ENCODE measurements at places on chromosomes 2 and 18.

GRCh38 chr2:86439879-86440630 is 1.1 kb upstream of the KDM3A start:
- DNase-seq: no peak

DNA sequence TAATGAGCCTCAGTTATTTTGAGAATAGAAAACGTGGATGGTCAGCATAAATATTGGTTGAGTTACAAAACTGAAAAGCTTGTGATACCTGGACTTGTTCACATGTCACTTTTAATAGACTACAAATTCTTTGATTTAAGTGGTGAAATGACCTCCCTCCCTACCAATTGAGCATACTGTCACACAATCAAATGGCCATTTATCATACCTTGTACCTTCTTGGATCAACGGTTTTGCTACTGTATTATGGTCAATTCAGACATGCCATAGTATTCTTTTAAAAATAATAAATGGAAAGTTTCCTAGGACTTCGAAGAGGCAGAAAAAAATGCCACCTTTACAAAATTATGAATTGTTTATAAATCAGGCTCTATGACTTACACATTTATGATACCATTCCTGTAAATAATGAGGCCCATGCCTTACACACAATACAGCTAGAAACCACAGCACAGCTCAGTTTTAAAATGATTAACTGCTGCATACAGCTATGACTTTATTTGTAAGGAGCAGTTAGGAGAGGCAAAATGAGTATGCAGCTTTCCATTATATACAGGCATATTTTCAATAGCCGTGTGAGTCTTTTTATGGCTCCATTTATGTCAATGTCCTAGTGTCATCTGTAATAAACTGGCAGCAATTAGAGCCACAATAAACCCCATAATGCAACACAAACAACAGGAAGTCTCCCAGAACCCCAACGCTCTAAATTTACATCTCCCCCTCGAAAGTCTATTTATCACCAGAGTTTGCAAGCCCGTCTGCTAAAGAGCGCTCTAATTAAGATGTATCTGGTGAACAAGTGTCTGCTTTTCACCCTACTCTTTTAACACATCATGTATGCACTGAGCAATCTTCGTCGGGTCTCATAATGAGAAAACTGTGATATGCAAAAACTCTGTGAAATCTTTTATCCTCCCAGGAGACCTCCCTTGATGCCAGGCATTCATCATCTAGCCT is 176.1 kb downstream of the ZNF521 start:
- no peak for DNase-seq

GRCh38 chr2:677959-678550 is 849 bp upstream of the TMEM18 start:
- no peak for DNase-seq

DNA sequence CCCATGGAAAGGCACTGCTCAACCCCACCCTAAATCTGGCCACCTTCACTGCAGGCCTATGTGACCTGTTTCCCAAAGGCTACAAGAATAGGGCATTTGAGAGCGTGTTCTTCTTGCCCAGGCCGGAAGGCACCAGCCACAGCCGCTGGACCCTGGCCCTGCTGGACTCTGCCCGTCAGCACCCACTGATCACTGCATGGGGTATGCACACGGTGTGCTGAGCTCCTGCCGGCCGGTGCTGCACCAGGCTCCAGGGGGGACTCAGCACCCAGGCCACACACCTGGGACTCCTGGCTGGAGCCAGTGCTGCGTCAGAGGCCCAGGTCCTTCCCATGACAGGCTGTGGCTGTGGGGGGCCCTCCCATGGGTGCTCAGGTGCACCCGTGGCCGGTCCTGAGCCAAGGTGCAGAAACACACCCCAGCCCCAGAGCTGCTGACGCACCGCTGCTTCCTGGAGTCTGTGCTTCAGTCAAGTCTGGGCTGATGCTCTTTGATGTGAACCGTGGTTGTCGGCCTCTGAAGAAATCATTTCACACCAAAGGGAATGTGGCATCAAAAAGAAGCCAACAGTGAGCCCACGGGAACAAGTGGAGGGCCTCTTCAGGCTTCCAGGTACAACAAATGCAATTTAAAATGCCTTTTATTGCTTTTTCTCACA is 6.5 kb downstream of the KCNG2 start:
- DNase-seq: no peak

GRCh38 chr2:225076125-225076524 is 33.9 kb upstream of the DOCK10 start:
- no peak for DNase-seq

DNA sequence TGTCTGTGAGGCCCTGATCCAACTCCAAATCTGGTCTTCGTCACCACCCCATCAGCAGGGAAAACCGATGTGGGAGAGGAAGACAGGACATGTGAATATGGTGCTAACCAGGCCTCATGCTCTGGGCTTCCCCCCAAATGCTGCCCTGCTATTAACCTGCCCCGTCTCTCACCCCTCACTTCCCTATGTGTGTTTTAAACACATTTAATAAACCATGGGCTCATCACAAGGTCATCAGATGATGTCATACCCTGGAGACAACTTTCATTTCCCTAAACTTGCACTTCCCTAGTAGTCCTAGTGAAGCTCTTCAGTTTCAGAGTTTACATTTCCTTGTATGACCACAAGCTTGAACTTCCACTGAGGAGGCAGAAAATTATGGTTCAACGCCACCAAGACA is 49.9 kb downstream of the CD8B2 start:
- DNase-seq: no peak

GRCh38 chr18:32276906-32277305 is 87.1 kb downstream of the MEP1B start:
- no peak for DNase-seq

DNA sequence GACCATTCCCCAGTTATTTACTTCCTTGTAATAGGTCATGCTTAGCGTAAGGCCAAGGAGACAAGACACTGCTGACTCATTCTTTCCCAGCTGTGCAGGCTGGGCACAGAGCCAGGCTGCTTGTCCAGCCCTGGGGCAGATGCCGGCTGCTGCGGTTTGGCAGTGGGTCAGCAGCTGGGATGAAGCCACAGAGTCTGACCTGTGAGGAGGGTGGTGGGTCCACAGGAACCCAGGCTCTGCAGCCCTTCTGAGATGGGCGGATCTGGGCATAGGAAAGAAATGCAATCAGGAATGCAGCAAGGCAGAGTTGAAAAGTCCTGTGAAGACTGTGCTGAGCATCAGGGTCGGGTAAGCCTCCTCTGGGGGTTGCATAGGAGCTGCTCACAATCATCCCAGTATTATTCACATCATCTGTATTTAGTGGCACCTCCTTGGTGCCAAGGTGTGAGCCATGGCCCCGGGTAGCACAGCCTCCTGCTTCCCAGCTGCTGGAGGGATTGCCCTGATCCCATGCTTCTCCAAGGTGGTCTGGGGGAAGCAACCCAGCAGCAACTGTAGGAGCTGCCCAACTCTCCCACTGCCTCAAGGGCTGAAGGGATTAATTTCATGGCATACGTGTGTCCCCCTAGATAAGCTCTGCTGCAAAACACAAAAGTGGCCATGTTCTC is 139.0 kb downstream of the DDX1 start:
- no peak for DNase-seq

DNA sequence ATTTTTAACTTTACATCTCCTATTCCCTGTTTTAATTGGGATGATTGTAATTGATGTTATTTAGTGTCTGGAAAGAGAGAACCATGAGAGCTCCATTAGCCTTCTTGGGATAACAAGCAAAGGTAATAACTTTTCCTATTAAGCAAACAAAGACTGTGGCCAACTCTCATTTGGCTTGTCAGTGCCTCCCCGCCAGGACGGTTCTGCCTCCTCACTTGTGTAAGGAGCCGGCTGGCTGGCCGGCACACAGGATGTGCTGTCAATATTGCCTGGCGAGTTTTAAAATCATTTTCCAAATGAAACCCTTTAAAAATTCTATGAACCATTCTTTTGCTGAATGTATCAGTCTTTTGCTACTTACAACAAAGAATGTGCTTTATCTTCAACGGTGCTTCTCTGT is 898.3 kb downstream of the CPS1 start:
- no peak for DNase-seq

GRCh38 chr18:12278741-12279682 is 24.9 kb downstream of the CIDEA start:
- no peak for DNase-seq

DNA sequence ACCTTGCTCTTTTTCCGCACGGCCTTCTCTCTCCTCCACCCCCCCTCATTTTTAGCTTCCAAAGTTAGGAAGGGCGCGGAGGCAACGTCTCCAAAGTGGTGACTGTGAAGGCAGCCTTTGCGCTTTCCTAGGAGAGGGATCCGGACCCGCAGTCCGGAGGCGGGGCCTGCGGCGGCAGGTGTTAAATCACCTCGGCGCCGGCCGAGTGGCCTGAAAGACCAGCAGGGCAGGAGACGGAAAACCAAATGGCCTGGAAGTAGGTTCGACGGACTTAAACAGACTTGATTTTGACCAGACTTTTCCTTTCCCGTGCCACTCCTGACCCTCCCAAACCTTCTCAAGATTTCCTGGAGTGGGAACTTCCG is 615 bp downstream of the GORASP2 start:
- DNase-seq: peak; percentile 61

- peak; percentile 41 for DNase-seq
These were observed 216.3 kb downstream of the C1D start for GRCh38 chr2:67846370-67847070.

GRCh38 chr2:172606285-172606684 is 50.4 kb downstream of the PDK1 start:
- DNase-seq: no peak

GRCh38 chr18:56982766-56983165 is 164.1 kb upstream of the BOD1L2 start:
- no peak for DNase-seq

GRCh38 chr2:120750488-120751210 is 15.0 kb downstream of the GLI2 start:
- no peak for DNase-seq

DNA sequence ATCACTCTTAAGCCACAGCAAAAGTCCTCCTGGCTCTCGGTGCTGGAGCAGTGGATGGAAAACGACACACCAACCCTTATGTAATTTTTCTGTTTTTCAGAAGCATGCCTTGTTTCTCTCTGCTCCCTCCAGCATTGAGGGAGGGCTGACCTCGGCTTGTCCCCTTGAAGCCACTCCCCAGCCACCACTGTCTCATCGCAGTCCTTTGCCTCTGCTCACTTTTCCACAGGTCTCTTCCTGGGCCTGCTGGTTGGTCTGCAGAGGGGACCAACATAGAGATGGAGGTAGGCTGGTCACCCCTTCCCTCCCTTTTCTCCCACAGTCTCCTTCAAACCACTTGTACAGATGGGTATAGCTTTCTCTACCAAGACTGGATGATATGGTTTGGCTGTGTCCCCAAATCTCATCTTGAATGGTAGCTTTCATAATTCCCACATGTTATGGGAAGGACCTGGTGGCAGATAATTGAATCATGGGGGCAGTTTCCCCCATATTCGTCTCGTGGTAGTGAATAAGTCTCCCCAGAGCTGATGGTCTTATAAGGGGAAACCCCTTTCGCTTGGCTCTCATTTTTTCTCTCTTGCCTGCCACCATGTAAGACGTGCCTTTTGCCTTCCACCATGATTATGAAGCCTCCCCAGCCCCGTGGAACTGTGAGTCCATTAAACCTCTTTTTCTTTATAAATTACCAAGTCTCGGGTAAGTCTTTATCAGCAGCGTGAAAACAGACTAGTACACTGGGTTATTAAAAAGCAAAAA is 14.3 kb upstream of the RIOK3 start:
- DNase-seq: no peak

GRCh38 chr2:58006952-58007284 is 39.7 kb upstream of the VRK2 start:
- DNase-seq: no peak

DNA sequence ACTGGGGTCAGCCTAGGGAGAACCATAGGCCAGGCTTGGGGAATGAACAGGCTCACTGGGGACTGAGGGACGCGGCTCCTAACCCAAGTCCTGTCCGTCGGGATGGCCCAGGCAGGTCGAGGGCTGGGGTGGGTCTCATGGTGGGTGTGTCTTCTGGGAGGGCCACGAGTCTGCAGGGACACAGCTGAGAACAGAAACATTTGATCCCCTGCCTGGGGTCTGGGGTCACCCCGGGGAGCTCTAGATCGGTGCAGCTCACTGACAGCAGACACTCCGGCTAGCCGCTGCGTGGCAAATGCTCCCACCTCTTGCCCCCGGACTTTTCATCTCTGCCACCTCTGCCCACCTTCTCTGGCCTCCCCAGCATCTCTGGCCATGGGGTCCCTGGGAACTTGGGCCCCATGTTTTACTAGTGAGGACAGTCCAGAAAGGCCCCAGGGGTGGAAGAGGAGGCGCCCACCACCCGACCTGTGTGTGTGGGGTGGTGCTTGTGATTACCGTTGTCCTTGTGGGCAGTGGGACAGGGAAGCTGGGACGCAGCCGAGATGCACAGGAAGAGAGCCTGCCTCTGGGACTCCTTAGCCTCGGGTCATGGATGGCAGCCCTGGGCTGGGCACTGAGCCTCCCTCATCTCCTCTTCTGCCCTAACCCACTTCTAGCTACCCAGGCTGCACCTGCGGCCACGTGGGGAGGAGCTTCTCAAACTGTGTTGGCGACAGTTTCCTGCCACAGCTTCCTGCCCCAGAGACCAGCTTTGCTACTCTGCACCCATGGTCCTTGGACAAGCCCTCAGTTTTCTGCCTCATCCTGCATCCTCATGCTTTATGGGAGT is 4.9 kb downstream of the ZAP70 start:
- peak; percentile 79 for DNase-seq

DNA sequence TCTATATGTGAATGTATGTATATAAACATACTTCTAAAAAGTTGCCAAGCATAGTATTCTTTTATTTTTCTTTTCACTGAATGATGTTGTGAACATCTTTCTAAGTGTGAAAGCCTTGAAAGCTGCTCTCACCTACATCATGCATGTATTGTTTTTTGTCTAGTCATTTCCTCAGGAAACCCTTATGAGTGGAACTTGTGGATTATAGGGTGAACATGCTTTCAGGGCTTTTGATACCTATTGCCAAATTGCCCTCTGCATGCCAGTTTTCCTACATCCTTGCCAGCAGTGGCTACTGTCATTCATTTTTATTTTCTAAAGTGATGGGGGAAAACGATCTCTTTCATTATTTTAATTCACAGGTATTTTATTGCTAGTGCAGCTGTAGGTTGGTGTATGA is 78.3 kb downstream of the ADAM23 start:
- DNase-seq: no peak

GRCh38 chr2:129712676-129712985 is 266.8 kb upstream of the RAB6C start:
- DNase-seq: no peak

Data from stimulated activated naive CD8-positive, alpha-beta T cell treated with anti-CD3 and anti-CD28 coated beads, Interleukin-15, Interleukin-2, amounts not matched to agents 100 U/mL and 50 U/mL, for 24 hours (primary cell).